ENCODE measurements at places on chromosomes 11 and 22. TPM values are rescaled to one million over a fixed set of nuclear protein-coding genes. Genes with fewer than 3 reads are reported as not detected.

DNA sequence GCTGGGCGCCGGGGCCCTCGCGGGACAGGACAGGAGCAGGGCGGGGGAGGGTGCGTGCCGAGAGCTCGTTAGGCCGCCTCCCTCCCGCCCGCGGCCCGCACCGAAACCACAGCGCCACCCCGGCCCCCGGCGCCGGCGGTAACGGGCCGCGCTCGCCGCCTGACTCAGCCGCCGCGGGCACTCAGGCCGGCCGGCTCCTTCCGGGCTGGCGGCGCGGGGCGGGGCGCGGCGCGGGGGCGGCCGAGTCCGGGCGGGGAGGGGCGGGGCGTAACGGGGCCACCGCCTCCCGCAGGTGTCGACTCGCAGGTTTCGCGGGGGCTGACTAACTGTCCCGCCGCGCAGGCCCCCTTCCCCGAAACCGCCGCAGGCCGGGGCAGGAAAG, at the start of gene AP5B1:
Gene AP5B1, minus strand, starts transcription at position 207 of the 382 bp plus-strand sequence. CDS start 385 bp downstream, outside the sequence.
- peak; percentile 87 for DNase-seq

GRCh38 chr11:43837879-43838278, 42.8 kb upstream of the ALKBH3 start:
- DNase-seq: peak; percentile 13

- DNase-seq: no peak
Observed at GRCh38 chr11:34395916-34396550, 38.2 kb upstream of the ABTB2 start.

The SLC6A5 gene
- not detected for polyA plus RNA-seq

- DNase-seq: no peak
Observed at GRCh38 chr11:64069401-64070313, 33.9 kb downstream of the FLRT1 start.

The GDPD4 gene
- polyA plus RNA-seq: not detected

- no peak for DNase-seq
Observed at GRCh38 chr11:73226297-73227006, 8.4 kb downstream of the P2RY2 start.
